A673 (cell line): ENCODE measurements at places on chromosomes 4 and X.

DNA sequence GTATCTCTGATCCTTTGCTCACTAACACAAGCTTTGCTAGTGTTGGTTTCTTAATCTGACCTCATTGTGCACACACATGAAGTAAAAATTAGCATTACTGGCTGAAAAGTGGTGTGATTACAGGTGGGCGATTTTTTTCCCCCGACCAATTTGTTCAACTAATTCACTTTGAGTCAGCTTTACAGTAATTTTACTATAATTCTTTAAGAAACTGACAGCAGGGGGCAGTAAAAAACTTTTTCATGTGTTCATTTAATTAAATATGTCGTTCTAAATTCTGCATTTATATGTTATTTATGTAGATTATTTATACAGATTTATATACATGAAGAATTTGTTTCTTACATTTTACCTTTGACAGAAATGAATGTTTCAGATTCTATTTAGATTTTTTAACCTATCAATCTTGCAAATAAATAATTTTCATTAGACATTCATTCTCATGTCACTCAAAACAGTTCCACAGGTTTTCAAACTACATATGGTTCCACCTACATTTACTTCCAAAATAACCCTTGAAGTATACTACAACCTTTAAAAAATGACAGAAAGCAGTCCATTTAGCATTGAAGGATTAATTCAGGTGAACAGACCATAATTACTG lies 17.5 kb downstream of the PALLD start:
- peak; percentile 67 for DNase-seq

GRCh38 chr4:113742643-113743042 lies 18.9 kb downstream of the CAMK2D start:
- no peak for DNase-seq

DNA sequence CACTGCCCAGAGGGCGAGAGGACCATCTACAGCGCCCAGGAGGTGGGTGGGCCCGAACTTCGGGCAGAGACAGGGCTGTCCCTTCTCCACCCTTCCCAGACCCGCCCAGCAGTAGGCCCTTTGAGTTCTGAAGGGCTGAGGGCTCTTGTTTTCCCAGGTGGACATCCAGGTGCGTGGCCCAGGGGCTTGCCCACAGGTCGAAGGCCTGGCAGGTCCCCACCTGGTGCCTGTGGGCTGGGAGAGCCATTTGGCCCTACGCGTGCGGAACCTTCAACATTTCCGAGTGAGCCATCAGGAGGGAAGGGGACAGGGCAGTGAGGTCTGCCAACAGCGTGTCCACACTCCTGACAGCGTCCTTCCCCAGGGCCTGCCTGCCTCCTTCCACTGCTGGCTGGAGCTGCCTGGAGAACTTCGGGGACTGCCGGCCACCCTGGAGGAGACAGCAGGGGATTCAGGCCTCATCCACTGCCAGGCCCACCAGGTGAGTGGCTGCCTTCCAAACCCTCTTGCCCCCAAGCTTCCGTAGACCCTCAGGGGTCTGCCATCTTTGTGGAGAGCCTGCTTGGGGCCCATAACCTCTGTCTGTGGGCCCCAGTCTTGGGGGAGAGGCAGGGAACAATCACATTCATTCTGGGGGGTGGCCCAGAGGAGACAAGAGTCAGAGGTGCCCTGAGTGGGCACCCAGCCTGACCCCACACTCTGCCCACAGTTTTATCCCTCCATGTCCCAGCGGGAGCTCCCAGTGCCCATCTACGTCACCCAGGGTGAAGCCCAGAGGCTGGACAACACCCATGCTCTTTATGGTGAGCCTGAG lies 6.8 kb downstream of the PLXNB3 start:
- no peak for DNase-seq

- DNase-seq: no peak
Observed at GRCh38 chrX:110964786-110965185, 131.2 kb upstream of the PAK3 start.

DNA sequence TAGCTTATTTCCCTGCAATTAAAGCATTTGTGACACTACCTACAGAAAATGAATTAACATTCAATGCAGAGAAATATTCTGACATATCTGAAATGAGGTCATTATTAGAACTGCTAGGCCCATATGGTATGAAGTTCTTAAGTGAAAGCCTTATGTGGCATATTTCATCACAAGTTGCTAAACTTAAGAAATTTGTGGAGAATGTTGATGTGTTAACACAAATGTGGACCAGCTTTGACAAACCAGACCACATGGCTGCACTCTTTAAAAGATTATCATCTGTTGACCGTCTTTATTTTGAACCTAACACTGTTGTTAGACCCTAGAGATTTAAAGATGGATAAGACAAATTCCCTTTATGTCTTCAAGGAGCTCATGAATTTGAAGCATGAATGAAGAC lies 1024.1 kb downstream of the RPA4 start:
- no peak for DNase-seq

GRCh38 chrX:7164174-7164573 lies 16.2 kb upstream of the PUDP start:
- no peak for DNase-seq

- DNase-seq: peak; percentile 39
Observed at GRCh38 chr4:184815046-184815877, 10.5 kb downstream of the ACSL1 start.

DNA sequence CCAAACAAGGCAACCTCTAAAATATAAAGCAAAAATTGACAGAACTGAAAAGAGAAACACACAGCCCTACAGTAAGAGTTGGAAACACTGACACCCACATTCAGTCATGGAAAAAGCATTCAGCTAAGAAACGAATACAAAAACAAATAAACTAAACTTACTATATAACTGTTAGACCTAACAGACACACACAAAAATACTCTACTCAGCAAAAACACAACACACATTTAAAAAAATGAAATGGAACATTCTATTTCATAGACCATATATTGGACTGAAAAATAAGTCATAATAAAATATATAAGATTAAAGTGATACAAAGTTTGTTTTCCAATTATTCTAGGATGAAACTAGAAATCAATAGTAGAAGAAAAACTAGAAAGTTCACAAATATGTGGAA lies 488.8 kb upstream of the POU3F4 start:
- DNase-seq: no peak

- no peak for DNase-seq
Observed at GRCh38 chr4:94523617-94524016, 71.9 kb downstream of the PDLIM5 start.

- no peak for DNase-seq
Observed at GRCh38 chr4:8470451-8471024, 30.0 kb downstream of the TRMT44 start.
